ENCODE measurements at places on chromosomes 3 and 15. TPM values are rescaled to one million over a fixed set of nuclear protein-coding genes. Genes with fewer than 3 reads are reported as not detected.

- no peaks in the 10 kb centered on the region for H3K4me1 ChIP-seq
- H3K4me3 ChIP-seq, result no peak overlapping the region
- no peaks in the 10 kb centered on the region for H3K36me3 ChIP-seq
- no peak for DNase-seq
- H3K27ac ChIP-seq, result no peak overlapping the region
Measured at GRCh38 chr3:34998902-34999301, 640.4 kb upstream of the ARPP21 start.

Gene FOXL2NB
- not detected for polyA plus RNA-seq

DNA sequence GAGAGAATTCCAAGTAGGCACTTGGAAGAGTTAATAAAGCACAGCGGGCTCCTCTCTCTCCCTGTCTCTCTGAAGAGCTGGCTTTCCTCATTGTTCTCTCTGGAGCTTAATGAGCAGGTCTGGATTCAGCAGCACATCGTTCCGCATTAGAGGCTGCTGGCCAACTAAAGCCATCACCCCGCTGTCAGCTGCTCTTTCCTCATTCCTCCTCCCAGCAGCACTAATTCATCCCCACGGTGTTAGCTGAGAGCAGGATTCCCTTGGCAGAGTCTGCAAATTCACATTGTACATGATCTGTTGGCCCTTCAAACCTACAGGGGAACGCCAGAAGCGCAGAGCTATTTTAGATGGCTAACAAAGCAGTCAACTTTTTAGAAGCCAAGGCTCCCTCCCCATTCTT, 44.2 kb downstream of the SGO1 start:
- no peaks in the 10 kb centered on the region for H3K27me3 ChIP-seq
- H3K4me1 ChIP-seq, result peaks cover 5% of the 10 kb centered on the region
- no peak overlapping the region for H3K4me3 ChIP-seq
- no peaks in the 10 kb centered on the region for H3K36me3 ChIP-seq
- no peak overlapping the region for H3K27ac ChIP-seq
- peak; percentile 68 for DNase-seq

DNA sequence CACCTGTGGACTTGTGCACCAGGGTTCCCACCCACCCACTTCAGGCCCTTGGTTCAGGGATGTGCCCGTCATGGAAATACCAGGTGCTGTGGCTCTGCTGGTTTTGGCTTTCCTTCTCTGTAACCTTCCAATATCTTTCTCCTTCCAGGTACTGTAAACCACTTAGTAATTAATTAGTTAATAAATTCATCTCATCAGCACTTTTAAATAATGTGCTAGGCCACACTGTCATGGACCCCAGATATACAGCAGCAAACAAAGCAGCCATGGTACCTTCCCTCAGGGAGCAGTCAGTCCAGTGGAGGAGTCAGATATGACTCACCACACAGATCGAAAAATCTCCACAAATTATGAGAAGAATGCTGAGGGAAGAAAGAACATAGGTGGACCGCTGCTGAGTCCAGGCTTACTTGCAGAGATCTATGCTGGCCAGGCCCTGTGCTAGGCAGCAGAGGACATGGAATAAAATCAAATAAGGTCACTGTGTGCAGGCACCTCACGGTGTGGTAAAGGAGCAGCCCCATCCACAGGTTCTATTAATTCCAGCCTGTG, 6.8 kb upstream of the GATA2 start:
- H3K4me3 ChIP-seq, result no peak overlapping the region
- peaks cover 31% of the 10 kb centered on the region for H3K27me3 ChIP-seq
- H3K27ac ChIP-seq, result no peak overlapping the region
- peaks cover 11% of the 10 kb centered on the region for H3K4me1 ChIP-seq
- peak; percentile 46 for DNase-seq
- H3K36me3 ChIP-seq, result no peaks in the 10 kb centered on the region

- H3K27me3 ChIP-seq, result no peaks in the 10 kb centered on the region
- no peaks in the 10 kb centered on the region for H3K36me3 ChIP-seq
- no peak overlapping the region for H3K4me3 ChIP-seq
- H3K27ac ChIP-seq, result no peak overlapping the region
- no peak for DNase-seq
- H3K4me1 ChIP-seq, result no peaks in the 10 kb centered on the region
Measured at GRCh38 chr15:92189166-92189565, 204.5 kb upstream of the ST8SIA2 start.

Gene MCF2L2
- polyA plus RNA-seq, result 7.1 TPM

- no peaks in the 10 kb centered on the region for H3K27me3 ChIP-seq
- H3K27ac ChIP-seq, result no peak overlapping the region
- peak; percentile 86 for DNase-seq
- no peaks in the 10 kb centered on the region for H3K36me3 ChIP-seq
- H3K4me1 ChIP-seq, result peaks cover 7% of the 10 kb centered on the region
Measured at GRCh38 chr3:110070161-110070916, 733.0 kb upstream of the DPPA4 start.

GRCh38 chr15:73873889-73874511, 636 bp downstream of the TBC1D21 start:
- no peaks in the 10 kb centered on the region for H3K36me3 ChIP-seq
- peaks cover 22% of the 10 kb centered on the region for H3K27me3 ChIP-seq
- no peak overlapping the region for H3K27ac ChIP-seq
- H3K4me3 ChIP-seq, result no peak overlapping the region
- H3K4me1 ChIP-seq, result no peaks in the 10 kb centered on the region

- no peaks in the 10 kb centered on the region for H3K4me1 ChIP-seq
- H3K36me3 ChIP-seq, result no peaks in the 10 kb centered on the region
- H3K4me3 ChIP-seq, result no peak overlapping the region
- no peak for DNase-seq
Measured at GRCh38 chr3:122343654-122344053, 18.6 kb downstream of the CSTA start.

DNA sequence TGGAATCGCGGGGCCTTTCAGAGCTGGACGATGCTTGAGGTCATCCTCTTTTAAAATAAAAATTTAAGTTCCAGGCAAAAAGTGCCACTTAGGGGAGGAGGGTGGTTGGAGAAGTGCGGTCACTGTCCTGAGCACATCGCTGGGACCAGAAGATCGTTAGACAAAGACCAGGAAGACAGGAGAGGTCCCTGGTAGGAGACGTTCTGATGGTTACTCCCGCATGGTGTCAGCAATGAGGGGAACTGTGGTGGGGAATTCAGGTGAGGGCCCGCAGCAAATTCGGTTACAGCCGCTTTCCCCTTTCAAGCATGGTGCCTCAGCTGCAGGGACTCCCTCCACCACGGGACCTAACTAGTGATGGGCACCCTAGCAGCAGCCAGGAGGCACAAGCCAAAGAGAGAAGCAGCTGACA, 1.0 kb upstream of the ISY1 start:
- H3K4me1 ChIP-seq, result peaks cover 7% of the 10 kb centered on the region
- peak overlapping the region; percentile 76 for H3K4me3 ChIP-seq
- H3K27ac ChIP-seq, result peak overlapping the region; percentile 98
- peak; percentile 21 for DNase-seq

DNA sequence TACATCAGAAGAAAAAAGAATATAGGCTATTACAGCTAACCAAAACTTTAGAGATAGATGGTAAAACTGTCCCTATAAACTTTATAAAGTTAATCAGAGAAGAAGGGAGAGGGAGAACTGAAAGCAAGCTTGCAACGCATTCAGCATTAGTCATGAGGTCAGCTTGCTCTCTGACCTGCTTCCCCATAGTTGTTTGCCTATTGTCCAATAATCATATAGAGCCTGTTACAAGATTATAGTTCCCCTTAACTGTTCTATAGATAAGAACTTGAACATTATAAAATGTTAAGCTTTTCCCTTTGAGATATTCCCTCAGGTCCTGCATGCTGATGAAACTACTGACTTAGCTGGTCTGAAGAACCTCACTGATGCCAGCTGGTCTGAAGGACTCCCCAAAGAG, 74.5 kb downstream of the CPNE4 start:
- H3K27ac ChIP-seq, result no peak overlapping the region
- H3K27me3 ChIP-seq, result no peaks in the 10 kb centered on the region
- no peak for DNase-seq
- H3K4me3 ChIP-seq, result no peak overlapping the region
- no peaks in the 10 kb centered on the region for H3K36me3 ChIP-seq

DNA sequence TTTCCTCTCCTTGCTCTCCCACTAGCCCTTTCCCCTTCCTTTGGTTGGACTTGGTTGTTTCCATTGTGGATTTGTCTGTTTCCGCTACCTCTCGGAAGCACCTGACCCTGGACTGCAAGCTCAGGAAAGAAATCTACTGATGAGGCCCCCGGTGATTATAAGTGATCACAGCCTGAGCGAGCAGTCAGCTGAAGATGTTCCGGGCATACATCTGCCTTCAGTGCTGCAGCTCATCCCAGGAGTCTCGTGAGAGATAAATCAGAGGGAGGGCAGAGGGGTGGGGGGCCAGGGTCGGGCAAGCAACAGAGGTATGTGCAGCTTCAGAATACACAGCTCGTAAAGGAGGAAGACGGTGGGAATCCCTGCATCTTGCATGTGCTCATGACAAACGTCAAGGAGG, 102.1 kb downstream of the MRPL46 start:
- H3K27me3 ChIP-seq, result peaks cover 20% of the 10 kb centered on the region
- no peak for DNase-seq
- no peaks in the 10 kb centered on the region for H3K36me3 ChIP-seq
- no peak overlapping the region for H3K4me3 ChIP-seq

Measured in cardiac muscle cell (in vitro differentiated cells and primary cell).